ENCODE measurements at places on chromosomes 7 and 10. TPM values are rescaled to one million over a fixed set of nuclear protein-coding genes. Genes with fewer than 3 reads are reported as not detected.

- peaks cover 60% of the 10 kb centered on the region for H3K4me1 ChIP-seq
- H3K4me3 ChIP-seq: no peak overlapping the region
- peaks cover 36% of the 10 kb centered on the region for H3K36me3 ChIP-seq
These were observed 92.3 kb downstream of the RNF216 start for GRCh38 chr7:5689118-5689517.

DNA sequence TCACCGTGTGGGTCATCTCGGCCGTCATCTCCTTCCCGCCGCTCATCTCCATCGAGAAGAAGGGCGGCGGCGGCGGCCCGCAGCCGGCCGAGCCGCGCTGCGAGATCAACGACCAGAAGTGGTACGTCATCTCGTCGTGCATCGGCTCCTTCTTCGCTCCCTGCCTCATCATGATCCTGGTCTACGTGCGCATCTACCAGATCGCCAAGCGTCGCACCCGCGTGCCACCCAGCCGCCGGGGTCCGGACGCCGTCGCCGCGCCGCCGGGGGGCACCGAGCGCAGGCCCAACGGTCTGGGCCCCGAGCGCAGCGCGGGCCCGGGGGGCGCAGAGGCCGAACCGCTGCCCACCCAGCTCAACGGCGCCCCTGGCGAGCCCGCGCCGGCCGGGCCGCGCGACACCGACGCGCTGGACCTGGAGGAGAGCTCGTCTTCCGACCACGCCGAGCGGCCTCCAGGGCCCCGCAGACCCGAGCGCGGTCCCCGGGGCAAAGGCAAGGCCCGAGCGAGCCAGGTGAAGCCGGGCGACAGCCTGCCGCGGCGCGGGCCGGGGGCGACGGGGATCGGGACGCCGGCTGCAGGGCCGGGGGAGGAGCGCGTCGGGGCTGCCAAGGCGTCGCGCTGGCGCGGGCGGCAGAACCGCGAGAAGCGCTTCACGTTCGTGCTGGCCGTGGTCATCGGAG, 1.8 kb downstream of the ADRA2A start:
- H3K4me3 ChIP-seq: no peak overlapping the region
- H3K27me3 ChIP-seq: peaks cover 23% of the 10 kb centered on the region
- no peak overlapping the region for H3K27ac ChIP-seq
- no peak for DNase-seq
- peaks cover 24% of the 10 kb centered on the region for H3K4me1 ChIP-seq
- H3K36me3 ChIP-seq: no peaks in the 10 kb centered on the region

DNA sequence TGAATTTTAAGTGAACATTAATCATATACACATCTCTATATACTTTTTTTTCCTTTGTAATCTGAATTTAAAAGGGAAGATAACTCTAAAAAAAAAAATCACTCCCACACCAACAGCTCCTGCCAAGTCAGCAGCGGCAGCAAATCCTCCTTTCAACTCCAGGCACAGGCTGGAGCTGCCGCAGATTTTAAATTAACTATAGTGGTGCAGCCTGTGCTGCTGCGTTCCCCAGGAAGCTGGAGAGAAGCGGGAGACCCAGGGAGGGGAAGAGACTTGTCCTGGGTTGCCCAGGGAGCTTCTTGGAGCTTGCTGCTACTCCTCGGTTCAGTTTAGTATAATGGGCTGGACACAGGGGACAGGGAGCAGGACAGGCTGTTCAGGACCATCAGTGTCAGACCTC, 32.6 kb upstream of the HSPB1 start:
- H3K36me3 ChIP-seq: no peaks in the 10 kb centered on the region
- peaks cover 24% of the 10 kb centered on the region for H3K27me3 ChIP-seq
- DNase-seq: no peak
- no peak overlapping the region for H3K4me3 ChIP-seq
- H3K27ac ChIP-seq: no peak overlapping the region

NMT2 gene
- total RNA-seq: 53.7 TPM

FOXI2 gene
- not detected for total RNA-seq

DNA sequence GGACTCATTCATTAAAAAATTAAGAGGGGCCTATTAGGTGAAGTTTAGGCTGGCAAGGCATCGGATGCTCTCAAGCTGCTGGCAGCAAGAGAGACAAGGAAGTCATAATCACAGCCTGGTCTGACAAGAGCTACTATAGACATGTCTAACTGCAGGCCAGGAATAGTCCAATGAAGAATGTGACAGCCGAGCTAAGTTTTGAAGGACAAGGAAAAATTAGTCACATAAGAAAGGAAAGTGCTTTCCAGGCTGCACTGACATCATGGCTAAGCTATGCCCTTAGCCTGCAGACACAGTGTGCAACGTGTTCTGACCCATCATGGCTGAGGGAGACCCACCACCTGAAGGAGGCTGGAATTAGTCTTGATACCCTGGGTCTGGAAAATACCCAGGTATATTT, 281.1 kb downstream of the PLXNA4 start:
- no peak overlapping the region for H3K27ac ChIP-seq
- no peak overlapping the region for H3K4me3 ChIP-seq
- H3K36me3 ChIP-seq: no peaks in the 10 kb centered on the region
- H3K4me1 ChIP-seq: no peaks in the 10 kb centered on the region
- no peaks in the 10 kb centered on the region for H3K27me3 ChIP-seq

- H3K36me3 ChIP-seq: no peaks in the 10 kb centered on the region
- H3K27me3 ChIP-seq: no peaks in the 10 kb centered on the region
- DNase-seq: no peak
- H3K27ac ChIP-seq: no peak overlapping the region
These were observed 957.2 kb upstream of the GHITM start for GRCh38 chr10:83182076-83182475.

TUBAL3 gene
- total RNA-seq: not detected
